ENCODE measurements at places on chromosomes 12 and 14.
A peak's percentile ranks its signal among the peaks of the same experiment; 100 is the strongest.

GRCh38 chr12:59768031-59768430 is 172.2 kb downstream of the SLC16A7 start:
- no peak for DNase-seq

DNA sequence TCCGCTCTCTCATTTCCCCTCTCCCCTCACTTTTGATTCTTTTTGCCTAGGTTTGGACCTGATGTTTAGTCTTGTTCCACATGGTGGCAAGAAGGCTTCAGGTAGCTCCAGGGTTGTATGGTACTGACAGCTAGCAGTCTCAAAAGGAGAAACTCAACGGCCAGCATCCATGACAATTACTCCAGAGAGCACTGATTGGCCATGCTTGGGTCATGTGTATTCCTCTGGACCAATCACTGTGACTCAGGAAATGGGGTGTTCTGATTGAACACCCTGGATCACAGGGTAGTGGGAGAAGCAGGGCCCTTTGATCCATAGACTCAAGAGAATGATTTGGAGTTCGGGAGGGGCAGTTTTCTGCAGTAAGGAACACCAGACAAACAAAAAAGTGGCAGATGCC is 45.3 kb downstream of the DYRK2 start:
- DNase-seq: no peak

GRCh38 chr12:124259154-124260066 is 35.5 kb upstream of the RFLNA start:
- DNase-seq: no peak

DNA sequence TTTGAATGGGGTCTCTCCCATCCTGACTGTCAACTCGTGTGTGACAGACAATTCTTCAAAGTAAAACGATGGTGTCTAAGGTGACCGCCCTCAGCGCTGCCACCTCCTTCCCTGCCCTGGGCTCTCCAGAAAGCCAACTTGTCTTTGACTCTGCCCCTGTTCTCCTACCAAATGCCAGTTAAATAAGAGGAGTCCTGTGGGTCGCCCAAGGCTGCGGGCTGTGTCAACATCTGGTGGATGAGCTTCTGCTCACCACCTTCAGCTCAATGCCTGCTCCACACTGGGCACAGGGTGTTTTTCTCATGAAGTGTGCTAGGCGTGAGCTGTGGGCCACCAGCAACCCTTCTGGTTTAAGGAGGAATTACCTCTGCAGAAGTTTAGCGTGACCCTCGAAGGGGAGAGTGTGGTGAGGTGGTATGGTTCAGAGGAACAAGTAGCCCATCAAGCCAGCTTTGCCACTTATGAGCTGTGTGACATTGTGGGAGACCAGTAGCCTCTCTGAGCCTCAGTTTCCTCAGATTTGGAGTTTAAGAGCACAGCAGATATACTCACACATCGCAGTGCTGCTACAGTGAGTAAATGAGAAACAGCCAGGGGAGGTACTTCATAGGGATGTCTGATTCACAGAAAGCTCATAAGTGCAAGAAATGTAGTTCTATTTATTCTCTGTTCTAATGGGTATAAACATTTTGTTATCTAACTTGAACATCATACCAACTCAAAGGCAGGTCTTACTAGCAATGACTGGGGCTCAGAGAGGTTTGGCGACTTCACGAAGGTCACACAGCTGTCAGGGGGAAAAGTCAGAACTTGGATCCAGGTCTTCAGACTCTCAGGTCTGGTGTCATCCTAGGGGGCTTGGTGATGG is 12.1 kb downstream of the SERPINA1 start:
- peak; percentile 7 for DNase-seq

DNA sequence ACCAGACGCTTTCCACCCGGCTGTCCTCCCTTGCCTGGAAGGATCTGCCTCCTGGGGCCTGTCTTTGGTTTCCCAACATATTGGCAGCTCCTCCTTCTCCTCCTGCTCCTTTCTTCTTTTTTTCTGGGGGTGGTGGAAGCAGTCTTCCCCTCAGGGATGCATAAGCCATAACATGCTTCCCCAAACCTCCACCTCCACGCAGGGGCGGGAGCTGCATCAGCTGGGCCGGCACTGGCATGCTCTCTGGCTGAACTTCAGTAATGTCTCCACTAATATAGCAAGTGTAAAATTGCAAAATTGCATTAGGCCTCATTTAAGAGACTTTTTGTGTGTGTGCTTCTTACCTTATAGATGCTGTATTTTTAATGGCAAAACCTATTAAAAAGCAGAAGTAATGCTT is 58.6 kb downstream of the GLT1D1 start:
- no peak for DNase-seq

DNA sequence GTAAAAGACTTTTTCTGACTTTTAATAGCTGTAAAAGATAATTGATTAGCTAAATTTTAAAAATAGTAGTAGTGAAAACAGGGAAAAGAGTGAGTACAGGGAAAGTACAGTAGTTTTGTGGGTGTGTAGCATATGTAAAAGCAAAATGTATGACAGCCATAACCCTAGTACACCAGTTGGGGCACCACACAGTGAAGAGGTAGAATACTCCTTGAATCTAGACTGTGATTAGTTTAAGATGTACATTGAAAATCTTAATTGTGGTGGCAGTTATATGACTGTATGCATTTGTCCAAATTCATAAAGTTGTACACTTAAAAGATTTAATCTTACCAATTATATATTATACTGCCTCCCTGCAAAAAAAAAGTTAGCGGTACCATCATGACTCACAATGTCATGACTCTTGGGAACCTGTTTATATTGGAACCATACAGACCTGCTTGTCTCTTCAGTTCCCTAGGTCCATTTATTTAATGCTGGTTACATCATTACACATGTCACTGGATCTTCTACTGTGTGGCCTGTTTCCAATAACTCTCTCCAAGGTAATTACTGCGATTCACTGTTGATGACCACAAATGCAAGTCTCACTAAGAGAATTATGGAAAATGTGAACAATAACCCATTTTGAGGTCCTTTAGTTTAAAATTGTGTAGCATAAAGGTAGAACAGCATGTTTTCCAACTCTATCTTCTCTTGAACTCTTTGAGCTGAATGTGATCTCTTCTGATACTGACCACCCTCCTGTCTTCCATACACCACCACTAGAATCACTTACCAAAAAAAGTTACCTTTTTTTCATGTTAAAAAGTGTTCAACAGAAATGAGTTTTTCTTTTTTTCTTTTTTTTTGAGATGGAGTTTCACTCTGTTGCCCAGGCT is 264.2 kb upstream of the AMIGO2 start:
- DNase-seq: no peak

DNA sequence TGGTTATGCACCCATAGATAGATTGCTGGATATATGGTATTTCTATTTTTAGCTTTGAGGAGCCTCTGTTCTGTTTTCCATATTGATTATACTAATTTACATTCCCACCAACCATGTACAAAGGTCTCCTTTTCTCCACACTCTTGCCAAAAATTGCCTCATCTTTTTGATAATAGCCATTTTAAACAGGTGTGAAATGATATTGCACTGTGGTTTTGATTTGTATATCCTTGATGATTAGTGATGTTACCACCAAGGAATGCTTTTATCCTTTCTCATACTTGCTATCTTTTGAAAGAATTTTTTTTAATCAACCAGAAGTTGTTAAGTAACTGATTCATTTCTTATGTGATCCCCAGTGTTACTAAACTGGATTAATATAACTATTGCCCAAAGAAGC is 60.0 kb downstream of the BBS10 start:
- DNase-seq: no peak

DNA sequence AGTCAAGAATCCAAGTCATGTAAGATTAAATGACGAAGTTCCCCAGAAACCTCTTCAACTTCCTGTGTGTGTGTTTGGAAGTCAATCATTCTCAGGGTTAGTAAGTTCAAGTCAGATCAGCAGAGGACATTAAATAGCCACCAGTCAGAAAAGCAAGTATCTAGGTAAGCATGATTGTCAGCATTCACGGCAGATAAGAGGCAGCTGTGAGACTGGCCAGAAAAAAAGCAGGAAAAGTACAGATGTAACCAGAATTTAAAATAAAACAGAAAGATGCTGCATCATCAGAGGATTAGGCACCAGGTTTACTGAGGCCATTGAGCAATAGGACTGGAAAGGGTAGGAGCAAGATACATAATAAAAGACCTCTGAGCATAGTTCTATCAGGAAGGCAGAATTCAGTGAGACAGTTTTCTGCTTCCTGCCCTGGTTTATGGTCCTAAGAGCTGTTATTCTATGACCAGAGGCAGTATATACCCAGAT is 606.9 kb downstream of the FSCB start:
- no peak for DNase-seq

- DNase-seq: no peak
Observed at GRCh38 chr12:131618303-131618658, 92.6 kb upstream of the SFSWAP start.

DNA sequence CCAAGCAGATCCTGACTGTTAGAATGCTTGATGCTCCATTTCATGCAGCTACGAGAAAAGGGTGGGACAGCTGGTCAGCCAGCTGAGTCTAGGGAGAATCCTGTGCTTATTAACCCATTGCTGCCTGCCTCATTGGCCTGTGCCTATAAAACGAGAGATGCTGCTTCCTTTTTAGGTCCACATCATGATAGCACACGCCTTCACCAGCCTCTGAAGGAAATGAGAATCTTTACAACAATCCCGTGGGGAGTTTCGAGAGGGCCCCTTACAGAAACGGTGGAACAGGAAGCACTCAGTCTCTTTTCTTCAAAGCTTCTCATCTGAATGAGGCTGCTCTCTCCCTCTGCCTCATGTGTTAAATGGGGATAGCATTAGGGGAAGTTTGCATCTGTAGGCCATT is 147.3 kb upstream of the RFLNA start:
- no peak for DNase-seq

GRCh38 chr14:79483477-79484388 is 727.6 kb downstream of the DIO2 start:
- DNase-seq: no peak

DNA sequence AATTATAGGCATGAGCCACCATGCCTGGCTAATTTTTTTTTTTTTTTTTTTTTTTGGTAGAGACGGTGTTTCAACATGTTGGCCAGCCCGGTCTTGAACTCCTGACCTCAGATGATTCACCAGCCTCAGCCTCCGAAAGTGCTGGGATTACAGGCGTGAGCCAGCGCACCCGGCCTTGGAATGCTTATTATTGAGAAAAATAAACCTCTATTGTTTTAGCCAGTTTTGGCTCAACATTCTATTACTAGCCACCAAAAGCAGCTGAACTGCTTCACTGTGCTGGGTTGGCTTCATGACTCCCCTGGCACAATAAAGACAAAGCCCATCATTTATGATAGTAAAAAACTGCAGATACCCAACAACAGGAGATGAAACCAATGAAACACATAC is 93.5 kb upstream of the CEP83 start:
- no peak for DNase-seq

GRCh38 chr12:47983541-47984115 is 20.2 kb downstream of the TMEM106C start:
- DNase-seq: no peak

- no peak for DNase-seq
Observed at GRCh38 chr12:120834489-120835303, 69.5 kb downstream of the SPPL3 start.

- no peak for DNase-seq
Observed at GRCh38 chr12:59088673-59089072, 168.4 kb upstream of the LRIG3 start.

GRCh38 chr12:104083769-104084475 is 19.6 kb downstream of the HCFC2 start:
- no peak for DNase-seq

DNA sequence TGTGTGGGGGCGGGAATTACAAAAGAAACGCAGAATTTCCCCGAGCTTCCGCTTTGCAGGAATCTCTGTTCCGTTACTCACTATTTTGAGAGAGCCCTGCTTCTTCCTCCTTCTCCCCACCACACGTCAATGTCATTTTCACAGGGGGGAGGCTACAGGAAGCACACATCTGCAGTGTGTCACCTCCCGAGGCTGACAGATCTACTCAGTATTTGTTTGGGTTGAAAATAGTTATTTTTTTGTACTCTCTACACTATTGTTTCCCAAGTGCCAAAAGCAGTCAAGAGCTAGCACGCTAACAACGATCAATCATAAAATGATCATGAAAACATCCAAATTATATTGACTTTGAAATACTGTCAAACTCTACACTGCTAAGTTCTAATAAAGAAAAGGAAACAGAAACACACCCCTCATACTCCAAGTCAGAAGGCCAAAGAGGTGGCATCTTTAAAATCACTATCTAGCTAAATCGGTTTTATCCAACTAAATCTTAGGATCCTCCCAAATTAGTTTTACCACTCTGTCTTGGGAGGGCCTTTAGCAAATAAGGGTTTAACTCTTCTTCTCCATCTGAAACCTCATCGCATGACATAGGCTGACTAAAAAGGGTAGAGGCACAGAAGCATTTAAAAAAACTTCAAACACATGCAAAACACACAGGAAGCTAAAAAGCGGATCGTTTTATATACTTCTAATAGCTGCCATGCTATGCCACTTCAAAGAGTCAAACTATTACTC is 51.8 kb downstream of the FOXN3 start:
- peak; percentile 33 for DNase-seq

DNA sequence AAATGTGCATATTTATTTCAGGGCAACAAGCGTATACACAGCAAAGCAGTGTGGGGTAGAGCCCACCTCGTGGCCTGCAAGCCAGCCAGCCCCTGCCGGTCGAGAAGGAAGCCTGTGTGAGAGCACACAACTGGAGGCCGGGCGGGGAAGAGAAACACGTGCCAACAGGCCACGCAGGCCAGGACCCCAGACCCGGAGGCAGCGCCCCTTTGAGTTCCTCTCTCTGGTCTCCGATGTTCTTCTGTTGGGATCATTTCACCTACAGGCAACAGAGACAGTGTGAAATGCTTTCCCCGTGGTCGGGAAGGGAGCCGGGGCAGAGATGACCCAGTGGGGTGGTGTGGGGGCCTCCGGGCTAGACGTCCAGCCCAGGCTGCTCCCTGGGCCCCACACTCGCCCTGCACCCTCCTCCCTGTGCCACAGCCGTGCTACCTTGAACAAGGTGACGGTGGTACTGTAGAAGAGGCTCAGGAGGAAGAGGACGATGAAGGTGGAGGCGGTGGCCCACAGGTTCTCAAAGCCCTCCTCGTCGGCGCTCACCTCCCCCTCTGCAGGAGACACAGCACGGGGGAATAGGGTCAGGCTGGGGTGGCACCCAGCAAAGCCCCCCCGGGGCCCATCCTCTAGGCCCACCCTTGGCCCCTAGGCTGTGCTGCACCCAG is 325.5 kb downstream of the TMEM121 start:
- no peak for DNase-seq

- DNase-seq: no peak
Observed at GRCh38 chr12:13745111-13745860, 236.1 kb downstream of the GRIN2B start.

- no peak for DNase-seq
Observed at GRCh38 chr14:92926180-92926845, 3.4 kb downstream of the CHGA start.

GRCh38 chr14:96576937-96577336 is 74.8 kb downstream of the PAPOLA start:
- no peak for DNase-seq
